ENCODE measurements at places on chromosomes 4 and X.

DNA sequence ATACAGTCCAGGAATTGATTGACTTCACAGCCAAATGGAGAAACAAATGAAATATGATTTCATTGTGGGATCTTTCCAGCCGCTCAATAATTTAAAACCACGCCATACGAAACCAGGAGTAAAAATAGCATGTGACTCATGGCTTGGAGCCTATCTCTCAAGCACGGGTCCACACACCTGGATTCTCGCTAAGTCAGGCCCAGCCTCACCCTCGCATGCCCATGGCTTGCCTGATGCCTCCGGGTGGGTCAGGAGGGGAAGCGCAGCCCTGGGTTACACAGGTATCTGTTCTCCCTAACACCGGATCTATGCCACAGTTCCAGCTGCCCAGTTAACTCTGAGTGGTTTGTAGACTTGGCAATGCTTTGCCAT, 5.6 kb upstream of the ABLIM2 start:
- DNase-seq: no peak

GRCh38 chrX:28273736-28274135, 292.5 kb upstream of the DCAF8L1 start:
- DNase-seq: no peak

DNA sequence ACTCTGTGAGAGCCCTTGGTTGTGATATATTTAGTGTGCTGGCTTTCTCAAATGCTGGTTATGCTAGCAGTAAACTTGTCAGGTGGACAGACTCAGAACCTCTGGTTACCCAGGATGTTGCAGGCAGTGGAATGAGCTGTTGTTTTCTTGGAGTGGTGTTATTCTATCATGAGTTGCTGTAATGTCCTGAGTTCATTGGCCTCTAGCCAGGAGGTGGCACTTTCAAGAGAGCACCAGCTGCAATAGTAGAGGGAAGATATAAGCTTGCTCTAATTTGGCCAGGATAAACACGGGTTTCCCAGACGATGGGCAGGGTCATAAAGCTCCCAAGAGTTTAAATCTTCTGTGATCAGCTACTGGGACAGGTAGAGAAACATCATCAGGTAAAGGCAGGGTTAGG, 95.0 kb upstream of the UBQLN2 start:
- no peak for DNase-seq

- DNase-seq: no peak
These were observed 668.5 kb downstream of the PCDH18 start for GRCh38 chr4:136863756-136864155.

- DNase-seq: no peak
These were observed 2.3 kb downstream of the MAP3K15 start for GRCh38 chrX:19512961-19513360.

GRCh38 chr4:177356206-177356605, 46.5 kb downstream of the NEIL3 start:
- no peak for DNase-seq

GRCh38 chrX:140944710-140945109, 57.7 kb upstream of the SPANXB1 start:
- no peak for DNase-seq

- no peak for DNase-seq
These were observed 30.8 kb downstream of the MRPL1 start for GRCh38 chr4:77893451-77893850.

DNA sequence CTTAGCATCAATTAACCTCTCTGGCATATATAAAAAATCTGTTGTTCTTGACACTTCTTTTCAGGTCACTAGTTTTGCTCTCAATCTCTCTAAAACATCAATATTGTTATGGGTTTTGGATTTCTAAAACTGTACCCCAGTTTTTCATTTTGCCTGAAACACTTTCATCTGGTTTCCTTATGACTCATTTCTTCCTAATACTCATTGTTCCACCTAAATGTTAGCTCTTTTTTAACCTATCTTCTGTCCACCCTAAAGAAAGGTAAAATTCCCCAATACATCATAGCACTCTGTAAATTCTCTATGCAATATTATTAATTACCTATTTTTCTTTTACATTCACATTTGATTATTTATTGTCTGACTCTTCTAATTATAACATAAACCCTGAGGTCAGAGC, 575.5 kb upstream of the NDST4 start:
- DNase-seq: no peak

GRCh38 chrX:101619364-101619763, 1.6 kb upstream of the ARMCX6 start:
- no peak for DNase-seq

- no peak for DNase-seq
These were observed 188.4 kb upstream of the GALNT7 start for GRCh38 chr4:172980219-172980618.

DNA sequence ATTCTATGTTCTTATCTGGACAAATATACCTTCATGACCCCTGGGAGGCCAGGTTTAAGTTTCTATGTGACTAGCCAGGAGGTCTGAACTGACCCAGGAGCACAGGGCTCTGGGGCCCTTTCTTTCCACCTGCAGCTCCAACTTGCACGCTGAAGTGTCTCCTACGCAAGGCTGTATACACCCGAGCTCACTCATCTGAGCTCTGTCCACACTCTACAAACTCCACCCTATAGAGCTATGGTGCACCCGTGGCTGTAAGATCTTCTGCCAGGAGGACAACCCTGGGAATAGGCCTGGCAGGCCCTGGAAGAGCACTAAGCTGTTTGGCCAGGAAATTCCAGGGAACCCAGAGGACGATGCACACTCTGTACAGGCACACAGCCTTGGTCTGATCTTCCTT, 60.6 kb upstream of the ATOH1 start:
- no peak for DNase-seq

DNA sequence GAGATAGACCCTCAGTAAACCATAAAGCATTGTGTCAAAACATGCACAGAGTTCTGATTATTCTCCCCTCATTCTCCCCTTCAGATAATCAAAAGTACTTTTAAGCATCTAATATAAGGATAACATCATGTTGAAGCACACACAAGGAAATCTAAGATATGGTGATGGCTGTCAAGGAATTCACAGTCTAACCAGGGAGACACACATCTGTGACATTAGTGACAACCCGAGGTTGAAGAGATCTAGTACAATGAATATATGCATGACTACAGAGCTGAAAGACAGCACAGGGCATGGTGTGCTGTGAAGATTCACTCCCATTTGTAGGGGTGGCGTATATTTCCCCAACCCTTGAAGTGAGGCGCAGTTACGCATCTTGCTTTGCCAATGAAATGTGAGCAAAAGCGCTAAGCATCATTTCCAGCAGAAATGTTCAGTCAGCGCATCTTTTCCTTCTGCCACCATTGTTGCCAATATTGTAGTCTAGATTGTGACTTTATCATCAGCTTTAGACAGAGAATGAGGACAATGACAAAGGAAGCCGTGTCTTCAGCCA, 122.0 kb downstream of the NSUN7 start:
- no peak for DNase-seq

DNA sequence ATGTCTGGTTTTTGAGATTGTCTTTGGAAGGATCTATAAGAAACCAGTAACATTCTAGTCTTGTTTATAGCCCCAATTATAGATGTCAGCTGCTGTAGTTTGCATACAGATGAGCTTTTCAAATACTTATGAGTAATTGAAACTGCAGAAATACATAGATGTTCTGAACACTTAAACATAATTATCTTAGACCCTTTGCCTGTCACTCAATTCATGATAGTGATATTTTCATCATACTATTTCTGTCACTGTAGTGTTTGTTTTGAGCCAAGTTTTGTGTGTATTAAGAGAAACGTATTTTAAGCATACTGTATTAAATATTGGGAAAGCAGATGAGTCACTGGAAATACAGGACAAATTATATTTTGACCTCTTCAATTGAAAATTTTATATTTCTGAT, 69.8 kb upstream of the SMARCA5 start:
- no peak for DNase-seq

All from suppressor macrophage (primary cell).